Sciatic nerve (tissue), 2 donors: ENCODE measurements at places on chromosomes 2 and 18.

- no peak for DNase-seq
These were observed 51.4 kb downstream of the IL1RL2 start for GRCh38 chr2:102238039-102238756.

DNA sequence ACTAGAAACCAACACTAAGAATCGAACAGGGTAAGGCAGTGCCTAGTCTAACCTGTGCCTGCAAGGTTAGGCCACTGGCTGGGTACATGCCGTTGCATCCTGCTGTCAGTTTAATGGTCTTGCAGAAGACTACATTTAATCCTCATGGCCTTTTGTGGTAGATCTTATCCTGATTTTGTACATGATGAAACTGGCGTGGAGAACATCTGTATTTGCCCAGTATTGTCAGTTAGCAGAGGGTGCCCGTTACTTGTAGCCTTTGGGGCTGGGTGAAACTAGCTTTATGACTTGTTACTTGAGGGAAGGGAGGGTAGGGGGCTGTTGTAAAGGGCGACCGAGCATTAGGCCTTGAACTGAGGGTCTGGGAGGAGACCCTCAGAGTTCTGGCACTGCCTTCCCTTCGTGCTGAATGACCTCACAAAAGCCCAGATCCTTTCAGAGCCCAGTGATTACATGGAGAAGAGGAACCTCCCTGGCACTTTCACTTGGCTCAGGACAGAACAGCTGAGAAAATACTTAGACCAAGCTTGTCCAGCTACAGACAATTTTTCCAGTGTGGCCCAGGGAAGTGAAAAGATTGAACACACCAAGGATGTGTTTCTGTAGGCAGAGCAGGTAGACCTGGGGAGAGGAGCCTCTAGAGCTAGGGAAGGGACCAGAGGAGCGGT is 19.5 kb downstream of the SLC20A1 start:
- DNase-seq = no peak

GRCh38 chr18:36872329-36872728 is 43.4 kb downstream of the KIAA1328 start:
- DNase-seq = no peak

DNA sequence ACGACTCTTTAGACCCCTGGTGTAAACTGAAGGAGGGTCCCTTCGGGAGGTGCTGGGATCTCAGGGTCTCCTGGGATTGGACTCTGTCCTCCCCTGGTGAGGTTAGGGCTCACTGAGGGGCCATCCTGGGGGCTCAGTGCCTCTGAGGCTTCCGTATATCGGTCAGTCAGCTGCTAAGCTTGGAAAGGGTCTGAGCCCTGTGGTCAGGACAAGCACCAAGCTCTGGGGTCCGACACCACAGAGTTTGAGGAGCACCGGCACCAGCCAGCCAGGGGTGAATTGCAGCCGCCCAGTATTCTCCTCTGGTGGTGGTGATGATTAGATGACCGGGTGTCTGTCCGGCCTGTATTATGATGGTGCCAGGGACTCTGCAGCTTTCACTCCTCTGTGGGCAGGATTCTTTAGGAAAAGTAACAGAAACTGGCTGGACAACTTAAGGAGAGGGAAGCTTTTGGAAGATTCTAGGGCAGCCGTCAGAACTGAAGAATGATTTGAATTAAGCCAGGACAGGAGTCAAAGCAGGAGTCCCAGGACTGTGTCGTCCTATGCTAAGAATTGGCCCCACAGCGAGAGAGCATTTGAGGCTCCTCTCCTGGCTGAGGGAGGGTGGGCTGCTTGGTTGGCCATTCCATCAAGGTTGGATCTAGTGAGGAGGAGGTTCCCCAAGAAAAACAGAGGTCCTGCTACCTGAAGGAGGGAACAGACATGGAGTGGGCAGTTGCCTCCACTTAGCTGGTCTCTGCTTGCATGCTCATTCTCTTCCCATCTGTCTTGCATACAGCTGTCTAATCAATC is 158.6 kb upstream of the HS6ST1 start:
- DNase-seq = no peak

DNA sequence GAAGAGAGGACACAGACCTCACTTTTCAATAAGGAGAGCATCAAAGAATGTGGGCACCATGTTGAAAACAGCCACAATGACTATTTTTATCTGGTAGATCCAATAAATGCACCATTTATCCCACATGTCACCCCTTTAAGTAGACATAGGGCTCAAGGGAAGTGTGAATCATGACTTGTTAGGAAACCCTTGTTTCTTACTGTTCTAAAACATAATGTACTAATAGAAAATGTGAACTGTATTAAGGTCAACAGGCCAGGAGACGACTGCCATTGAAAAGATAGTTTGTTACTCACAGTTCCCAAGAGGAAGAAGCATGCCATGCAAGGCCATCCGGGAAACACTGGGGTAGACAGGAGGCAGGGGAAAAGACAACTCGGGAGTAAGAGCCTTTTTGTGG is 137.7 kb downstream of the EN1 start:
- DNase-seq = no peak

DNA sequence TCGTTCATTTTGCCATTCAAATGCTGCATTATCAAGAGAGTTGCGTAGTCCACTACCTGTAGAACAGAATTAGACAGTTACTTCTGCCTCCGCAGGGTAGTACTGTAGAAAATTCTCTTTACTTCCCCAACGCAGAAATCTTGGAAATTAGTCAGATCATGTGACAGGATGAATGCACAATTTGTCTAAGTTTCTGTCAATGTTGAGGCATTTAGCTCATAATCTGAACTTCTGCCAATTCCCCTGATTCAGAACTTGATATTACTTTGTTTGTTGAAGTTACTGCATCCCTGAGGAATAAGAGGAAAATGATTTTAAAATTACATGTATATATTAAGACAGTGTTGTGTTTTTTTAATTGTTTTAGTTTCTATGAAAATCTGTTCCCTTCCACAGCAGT is 83.4 kb downstream of the TTC27 start:
- no peak for DNase-seq

DNA sequence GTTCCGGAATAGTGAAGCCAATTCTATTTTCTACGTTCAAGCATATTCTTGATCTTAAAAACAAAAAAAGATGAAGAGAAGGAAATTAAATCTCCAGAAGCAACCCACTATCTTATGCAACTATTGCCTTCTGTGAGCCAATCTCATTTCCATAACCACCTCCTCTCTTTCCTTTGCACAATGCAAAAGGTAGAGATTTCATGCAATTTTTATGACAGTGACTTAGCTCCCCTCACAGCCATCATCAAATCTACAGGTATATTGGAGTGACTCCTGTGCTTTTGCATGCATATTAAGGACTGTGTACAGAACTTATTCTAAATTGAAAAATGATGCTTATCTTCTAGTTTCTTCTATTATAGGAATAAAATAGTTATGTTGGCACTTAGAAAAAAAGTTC is 191.8 kb downstream of the DCC start:
- DNase-seq = no peak
